ENCODE measurements at places on chromosomes 5 and 9.

DNA sequence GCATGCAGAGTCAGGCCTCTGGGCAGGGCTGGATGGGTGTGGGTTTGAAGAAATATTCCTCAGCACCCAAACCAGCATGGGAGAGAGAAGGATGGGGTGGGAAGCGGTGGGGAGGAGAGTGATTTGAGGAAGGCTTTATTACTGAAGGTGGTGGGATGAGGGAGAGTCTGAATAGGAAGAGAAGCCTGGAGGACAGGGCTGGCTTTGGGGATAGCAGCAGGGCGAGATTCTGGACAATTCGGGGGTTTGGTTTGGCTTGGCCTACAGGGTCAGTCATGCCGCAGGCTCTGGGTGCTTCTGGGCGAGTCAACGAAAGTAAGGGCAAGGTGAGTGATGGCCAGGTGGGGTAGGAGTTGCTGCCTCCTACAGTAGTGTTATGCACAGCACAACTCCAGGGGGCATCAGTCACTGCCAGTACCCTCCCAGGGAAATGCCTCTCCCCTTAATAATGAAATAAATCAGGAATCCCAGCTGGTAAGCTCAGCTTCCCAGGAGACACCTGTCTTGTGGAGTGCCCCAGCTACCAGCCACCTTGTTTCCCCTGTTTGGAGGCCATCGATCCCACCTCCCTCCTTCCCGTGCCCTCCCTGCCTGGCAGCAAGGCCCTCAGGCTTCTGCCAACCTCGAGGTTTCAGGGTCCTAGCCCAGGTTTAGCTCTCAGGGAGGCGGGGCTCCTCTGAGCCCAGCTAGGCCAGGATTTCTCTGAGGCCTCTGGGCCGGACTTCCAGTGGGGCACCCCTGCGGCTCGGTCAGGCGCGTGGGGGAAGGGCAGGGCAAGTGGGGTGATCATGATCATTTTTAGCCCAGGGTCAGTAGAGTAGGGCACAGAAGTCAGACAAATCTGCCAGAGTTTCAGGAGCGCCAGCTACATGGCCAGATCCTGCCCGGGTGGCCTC lies 741 bp upstream of the NKX2-5 start:
- no peak for DNase-seq

DNA sequence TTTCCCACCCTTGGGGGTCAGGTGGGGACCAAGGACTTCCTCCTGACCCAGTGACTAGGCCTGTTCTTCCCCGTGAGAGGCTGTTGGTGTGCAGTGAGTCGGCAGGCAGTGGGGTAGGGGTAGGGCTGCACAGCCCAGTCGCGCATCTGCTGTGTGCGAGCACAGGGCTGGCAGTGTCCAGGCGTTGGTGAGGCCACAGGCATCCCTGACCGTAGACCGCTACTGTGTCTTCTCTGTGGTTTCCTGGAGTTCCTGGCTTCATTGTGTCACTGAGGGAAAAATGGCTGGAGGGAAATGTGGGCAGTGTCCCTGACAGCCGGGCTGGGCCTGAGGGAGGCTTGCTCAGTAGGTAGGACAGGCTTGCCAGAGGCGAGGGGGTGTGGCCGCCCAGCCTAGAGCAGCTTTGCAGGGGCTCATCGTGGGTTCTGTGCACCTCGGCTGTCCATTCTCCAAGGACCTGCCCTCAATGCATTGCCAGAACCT lies 95.4 kb downstream of the CACNA1B start:
- no peak for DNase-seq

GRCh38 chr5:115306011-115306536 lies 9.6 kb upstream of the CCDC112 start:
- DNase-seq: no peak

DNA sequence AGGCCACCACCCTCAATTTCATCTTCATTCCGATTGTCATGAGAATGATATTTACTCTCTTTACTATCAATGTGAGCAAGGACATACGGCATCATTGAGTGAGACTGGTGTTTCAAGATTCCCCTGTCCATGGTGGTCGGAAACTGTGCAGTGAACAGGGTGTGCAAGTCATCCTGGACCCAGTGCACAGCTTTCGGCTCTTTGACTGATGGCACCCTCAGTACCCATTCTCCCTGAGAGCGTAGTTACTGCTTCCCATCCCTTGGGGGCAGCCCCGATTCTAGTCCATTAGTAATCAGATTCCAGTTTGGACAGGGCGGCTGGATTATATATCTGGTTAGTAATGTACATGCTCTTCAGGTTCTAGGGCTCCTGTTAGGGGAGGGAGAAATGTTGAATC lies 61.7 kb upstream of the SUB1 start:
- no peak for DNase-seq

- DNase-seq: no peak
Observed at GRCh38 chr5:40572937-40573336, 106.8 kb upstream of the PTGER4 start.

GRCh38 chr5:153571162-153571561 lies 80.7 kb downstream of the GRIA1 start:
- no peak for DNase-seq

GRCh38 chr5:80184235-80185023 lies 71.4 kb downstream of the SERINC5 start:
- no peak for DNase-seq

- no peak for DNase-seq
Observed at GRCh38 chr9:112809351-112809848, 58.8 kb downstream of the SNX30 start.

DNA sequence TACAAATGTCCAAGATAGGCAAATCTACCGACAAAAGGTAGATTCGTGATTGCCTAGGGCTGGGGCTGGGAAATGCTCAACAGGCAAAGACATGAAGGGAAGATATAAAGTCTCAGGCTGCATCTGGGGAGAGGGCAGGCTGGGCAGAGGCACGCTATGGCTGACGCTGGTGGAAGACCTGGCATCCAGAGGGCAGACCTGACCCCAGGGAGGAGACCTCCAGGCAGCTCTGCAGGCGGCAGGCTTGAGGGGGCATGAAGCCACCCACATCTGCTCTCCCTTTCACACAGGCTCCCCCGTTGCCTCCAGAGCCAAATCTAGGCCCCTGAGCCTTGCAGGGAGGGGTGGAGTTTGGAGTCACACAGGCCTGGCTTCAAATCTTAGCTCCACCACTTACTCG lies 145.5 kb downstream of the PAX5 start:
- DNase-seq: no peak

DNA sequence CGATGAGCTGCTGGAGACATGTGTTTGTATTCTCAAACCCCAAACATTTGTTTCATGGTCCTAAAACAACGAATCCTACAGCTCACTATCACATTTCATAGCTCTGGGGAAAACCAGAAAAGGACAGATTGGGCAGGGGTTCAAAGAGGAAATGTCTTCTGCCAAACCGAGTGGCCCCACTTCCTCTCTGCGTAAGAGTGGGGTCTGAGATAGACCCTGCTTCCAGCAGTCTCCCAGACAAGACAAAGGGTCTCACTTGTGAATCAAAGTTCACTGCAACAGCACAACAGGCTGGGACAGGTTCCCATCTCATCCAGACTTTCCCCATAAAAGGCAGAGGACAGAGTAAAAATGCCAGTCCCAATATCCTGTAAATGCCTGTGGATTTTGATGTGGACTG lies 276.2 kb upstream of the SLC24A2 start:
- DNase-seq: no peak

- DNase-seq: no peak
Observed at GRCh38 chr5:111703662-111704061, 53.3 kb downstream of the NREP start.

GRCh38 chr9:134568116-134568515 lies 73.5 kb upstream of the COL5A1 start:
- no peak for DNase-seq

DNA sequence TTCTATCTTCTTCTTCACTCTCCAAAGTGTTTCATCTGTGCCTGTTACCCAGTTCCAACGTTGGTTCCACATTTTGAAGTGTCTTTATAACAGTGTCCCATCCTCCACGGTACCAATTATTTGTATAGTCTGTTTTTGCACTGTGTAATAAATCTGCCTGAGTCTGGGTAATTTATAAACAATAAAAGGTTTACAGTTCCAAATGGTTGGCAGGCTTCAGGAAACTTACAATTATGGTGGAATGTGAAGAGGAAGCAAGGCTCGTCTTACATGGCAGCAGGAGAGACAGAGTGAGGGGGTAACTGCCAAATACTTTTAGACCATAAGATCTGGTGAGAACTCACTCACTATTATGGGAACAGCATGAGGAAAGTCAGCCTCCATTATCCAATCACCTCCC lies 465.4 kb upstream of the CDH9 start:
- no peak for DNase-seq

DNA sequence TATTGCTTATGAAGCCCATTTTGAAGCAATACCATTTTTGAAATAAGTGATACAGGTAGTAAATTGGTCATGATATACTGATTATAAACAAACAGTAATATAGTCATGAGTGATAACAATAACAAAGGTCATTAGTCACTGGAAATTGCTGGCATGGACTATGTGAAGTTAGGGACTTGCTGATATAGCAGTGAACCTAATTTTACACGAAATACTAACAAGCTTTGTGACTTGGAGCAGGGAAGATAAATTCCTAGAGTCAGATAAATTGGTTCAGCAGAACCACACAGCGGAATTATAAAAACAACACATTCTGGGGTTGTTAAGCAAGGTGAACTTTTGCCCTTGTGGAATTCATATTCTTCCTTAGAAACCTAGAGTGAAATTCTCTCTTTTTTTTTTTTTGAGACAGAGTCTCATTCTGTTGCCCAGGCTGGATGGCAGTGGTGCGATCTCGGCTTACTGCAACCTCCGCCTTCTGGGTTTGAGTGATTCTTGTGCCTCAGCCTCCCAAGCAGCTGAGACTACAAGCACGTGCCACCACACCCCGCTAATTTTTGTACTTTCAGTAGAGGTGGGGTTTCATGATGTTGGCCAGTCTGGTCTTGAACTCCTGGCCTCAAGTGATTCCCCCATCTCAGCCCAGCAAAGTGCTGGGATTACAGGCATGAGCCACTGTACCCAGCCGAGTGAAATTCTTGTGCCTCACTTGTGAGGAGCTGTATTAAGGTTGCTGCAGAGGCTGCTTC lies 6.0 kb downstream of the UGCG start:
- DNase-seq: no peak

- DNase-seq: no peak
Observed at GRCh38 chr9:16768816-16769215, 101.7 kb downstream of the BNC2 start.

- DNase-seq: no peak
Observed at GRCh38 chr9:114027159-114027862, 50.8 kb downstream of the AMBP start.

DNA sequence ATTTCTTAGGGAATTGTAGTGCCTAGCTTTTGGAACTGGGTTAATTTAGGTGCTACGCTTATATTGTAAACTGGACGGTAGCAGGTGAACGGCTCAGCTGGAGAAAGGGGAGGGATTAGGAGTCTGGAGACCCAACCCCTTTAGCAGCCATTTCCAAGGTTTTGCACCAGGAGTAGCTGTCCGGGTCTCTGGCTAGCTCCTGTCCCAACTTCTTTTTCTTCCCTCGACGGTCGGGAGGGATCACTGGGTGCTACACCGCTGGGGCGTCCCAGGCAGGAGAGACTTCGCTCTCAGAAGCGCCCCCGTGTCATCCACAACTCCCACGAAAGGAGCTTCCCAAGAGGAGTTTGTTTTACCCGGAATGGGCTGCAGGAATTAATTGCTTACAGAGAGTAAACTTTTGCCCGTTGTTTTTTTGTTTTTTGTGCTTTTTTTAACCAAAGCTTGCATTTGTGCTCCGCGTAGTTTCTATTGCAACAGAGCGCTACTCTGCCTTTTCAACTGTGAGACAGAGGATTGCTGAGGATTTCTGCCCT lies 1640.9 kb upstream of the C9orf72 start:
- DNase-seq: no peak

DNA sequence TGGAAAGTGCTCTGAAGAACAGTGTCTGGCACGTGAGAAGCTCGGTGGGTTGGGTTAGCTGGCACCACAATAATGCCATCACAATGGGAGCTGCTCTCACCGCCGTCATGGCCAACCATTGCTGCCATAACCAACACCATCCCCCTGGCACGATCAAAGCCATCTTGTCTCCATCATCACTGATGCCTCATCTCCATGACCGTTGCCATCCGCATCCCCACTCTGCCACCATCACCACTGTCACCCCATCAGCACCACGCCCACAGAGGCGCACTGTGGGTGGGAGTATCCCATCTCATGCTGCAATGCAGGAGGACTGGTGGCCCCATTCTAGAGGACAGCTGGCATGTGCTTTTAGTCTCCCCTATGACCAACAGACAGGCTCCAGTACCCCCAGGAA lies 23.7 kb downstream of the NR5A1 start:
- DNase-seq: no peak

DNA sequence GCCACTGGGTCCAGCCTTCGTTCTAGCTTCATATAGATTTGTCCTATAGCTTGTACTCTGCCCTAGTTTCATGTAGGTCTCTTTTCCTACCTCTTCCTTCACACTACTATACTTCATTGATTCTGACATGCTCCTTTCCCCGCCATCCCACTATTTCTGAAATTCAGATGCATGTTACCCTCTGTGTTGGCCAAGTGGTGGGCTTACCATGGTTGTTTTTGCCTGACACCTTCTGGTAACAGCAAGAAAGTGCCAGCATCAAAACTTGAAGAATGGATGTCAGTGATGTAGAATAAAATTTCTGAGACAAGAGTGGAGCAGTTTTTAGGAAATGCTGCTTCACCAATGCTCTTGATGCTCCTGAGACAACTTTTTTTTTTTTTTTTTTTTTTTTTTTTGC lies 19.5 kb upstream of the SERINC5 start:
- no peak for DNase-seq

DNA sequence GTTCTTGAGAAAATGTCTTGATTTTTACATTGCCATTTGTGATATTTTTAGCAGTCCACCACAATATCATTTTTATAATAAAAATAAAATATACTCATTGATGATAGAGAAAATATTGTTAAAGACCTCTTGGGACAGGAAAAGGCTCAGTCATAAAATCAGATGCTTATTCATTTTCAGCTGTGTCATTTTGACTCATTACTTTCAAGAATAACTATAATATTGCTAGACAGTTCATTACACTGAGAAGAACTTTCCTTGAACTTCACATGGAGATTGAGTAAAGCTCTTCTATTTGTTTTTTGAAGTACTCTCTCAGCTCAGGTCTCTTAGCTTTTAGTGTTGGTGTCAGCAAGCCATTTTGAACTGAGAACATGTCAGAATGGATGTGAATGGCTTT lies 8.5 kb upstream of the MEIKIN start:
- DNase-seq: no peak

DNA sequence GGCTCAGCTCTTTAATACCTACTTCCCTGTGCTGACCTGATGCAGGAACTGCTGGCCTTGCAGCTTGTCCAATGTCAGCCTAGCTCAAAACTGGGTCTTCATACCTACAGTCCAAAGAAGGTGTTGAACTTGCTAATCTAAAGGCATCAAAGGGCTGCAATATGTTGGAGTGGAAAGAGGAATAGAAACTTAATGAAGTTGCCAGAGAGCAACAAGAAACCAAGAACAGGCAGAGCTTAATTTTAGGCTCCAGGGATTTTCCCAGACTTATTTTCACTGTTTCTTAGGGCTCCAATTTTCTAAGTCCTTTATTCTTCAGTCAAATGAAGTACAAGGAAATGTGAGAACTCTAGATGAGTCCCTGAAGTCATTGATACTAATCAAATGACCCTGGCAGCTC lies 17.6 kb upstream of the ERCC6L2 start:
- no peak for DNase-seq

All from D721Med (cell line).